ENCODE measurements at places on chromosomes 6 and 20.

- DNase-seq = no peak
These were observed 33.3 kb downstream of the GABRR2 start for GRCh38 chr6:89281779-89282246.

DNA sequence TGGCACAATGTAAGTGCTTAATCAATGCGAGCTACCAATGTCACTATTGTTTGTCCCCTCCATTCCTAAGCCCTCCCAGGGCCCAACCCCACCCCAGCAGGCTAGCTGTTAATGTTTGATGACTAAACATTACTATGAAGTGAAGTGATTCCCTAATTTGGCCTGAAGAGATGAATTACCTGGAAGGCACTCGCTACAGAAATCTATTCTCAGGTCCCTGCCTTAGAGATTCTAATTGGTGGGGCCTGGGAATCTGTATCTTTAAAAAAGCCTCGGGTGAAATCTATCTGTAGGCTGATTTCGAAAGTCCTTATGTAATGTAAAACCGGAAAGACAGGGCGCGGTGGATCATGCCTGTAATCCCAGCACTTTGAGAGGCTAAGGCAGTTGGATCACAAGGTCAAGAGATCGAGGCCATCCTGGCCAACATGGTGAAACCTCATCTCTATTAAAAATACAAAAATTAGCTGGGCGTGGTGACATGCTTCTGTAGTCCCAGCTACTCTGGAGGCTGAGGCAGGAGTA lies 16.9 kb upstream of the SNAI1 start:
- no peak for DNase-seq

DNA sequence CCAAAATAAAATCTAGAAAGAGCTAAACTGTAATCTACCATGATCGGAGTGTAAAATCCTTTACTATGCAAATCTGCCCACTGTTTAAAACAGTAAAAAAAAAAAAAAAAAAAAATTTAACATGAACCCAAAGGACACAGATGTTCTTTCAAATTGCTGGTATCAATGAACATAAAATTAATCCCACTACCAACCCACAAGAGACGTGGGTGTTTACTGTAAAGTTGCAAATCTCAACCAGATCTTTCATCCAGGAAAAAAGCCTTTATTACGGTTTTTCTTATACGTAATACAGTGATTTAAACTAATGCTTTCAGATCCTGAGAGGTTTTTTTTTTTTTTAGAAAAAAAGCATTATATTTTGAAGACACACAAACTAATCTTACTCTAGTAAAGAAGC lies 2.5 kb downstream of the CDK19 start:
- no peak for DNase-seq

DNA sequence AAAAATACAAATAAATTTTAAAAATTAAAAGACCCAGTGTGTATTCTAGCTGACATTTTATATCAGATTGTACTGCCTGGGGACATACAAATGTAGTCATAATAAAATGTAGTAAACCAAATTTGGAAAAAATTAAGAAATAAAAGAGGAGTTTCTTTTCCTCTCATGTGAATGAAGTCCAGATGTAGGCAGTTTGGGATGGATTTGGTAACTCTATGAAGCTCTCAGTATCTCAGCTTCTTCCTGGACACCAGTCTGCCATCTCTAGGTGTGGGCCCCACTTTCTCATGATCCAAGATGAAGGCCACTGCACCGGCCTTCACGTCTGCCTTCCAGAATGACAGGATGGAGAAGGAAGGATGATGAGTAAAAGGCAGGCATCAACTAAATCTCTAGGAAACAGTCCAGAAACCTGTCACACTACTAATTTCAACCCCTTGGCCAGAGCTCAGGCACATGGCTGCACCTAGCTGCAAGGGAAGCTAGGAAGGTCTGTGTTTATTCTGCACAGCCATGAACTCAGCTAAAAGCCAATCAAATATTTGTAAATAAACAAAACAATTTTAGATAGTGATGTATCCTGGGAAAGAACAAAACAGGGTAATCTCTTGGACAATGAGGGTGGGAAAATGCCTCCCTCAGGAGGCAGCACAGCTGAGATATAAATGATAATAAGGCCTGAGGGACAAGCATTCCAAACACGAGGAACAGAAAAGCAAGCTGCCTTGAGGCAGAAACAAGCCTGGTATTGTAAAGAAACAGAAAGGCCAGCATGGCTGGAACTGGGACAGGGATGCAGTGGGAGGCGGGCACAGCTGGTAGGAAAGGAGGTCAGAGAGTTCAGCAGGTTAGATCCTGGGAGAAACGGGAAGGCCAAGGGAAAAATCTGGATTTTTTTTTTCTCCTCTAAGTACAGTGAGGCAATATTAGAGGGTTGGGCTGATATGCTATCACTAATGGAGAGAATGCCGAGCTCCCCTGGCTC lies 88.5 kb upstream of the PTPN1 start:
- no peak for DNase-seq

DNA sequence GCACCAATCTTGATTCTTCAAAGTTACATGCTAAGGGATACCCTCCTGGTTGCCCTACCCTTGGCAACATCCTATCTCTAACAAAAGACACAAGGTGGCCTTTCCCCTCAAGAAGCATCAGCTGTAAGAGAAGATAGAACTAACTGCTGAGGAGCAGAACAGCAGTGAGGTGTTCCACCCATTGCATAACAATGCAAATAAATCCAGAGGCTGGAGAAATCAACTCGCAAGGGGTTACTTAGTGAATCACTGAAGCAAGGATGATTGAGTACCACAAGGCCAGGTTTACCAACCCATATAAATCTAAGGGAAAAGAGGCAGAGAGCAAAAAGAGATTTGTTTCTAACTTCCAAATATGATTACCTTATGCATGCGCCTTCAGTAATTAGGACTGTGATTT lies 36.7 kb downstream of the F13A1 start:
- no peak for DNase-seq

DNA sequence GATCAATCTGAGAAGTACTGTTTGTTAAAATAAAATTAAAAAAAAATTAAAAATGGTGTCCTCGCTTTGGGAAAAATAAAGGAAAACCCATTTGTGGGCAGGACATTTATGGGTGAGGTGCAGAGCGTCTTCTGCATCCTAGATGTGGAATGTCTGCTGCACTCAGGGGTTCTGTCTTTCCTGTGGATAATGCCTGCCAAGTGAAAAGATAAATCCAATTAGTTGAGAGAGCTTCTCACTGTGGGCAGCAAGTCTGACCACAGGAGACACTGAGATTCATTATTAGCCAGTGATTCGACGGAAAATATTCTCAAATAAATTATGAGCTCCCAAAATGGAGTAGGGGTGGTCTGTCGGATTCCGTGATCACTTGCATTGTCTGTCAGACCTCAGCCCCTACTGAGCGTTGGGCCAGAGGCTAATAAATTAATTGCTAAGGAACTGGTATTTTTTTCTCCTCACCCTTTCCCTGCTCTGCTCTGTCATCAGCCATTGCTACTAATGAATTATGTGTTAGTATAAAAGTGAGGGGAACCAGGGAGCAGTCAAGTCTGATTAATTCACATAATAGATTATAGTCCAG lies 10.0 kb downstream of the GMPR start:
- DNase-seq = no peak

DNA sequence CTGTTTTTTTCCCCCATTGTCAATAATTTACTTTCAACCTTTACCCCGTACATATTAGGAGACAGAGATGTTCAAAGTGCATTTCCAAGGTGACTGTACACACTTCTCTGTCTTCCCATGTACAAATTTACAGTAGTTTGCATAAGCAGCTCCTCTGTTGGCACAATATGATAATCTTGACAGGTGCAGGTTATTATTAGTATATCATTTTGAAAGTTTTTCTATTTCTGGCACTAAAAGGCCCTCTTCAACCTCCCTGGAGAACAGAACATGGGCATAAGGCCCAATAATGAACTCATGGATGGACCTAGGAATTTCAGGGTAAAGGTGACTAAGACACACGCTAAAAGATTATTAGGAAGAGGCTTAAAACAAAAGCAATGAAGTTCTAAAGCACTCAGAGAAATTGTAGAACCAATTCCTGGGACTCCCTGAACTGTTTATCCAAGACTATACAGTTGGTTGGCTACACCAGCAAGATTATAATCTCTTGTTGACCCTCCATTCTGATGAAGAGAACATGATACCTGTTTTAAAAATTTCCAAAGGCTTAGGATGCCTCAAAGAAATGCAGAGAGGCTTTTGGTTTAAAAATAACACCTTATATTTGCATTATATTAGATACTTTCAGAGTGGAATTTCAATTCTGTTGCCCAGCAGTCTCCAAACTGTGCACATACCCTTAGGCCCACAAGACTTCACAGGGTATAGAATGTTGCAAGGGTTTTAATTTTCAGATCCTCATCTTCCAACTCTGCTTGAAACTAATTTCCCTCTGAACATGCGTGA lies 1.1 kb downstream of the AIG1 start:
- DNase-seq = no peak

- no peak for DNase-seq
These were observed 47.7 kb upstream of the FNDC1 start for GRCh38 chr6:159121486-159121885.

DNA sequence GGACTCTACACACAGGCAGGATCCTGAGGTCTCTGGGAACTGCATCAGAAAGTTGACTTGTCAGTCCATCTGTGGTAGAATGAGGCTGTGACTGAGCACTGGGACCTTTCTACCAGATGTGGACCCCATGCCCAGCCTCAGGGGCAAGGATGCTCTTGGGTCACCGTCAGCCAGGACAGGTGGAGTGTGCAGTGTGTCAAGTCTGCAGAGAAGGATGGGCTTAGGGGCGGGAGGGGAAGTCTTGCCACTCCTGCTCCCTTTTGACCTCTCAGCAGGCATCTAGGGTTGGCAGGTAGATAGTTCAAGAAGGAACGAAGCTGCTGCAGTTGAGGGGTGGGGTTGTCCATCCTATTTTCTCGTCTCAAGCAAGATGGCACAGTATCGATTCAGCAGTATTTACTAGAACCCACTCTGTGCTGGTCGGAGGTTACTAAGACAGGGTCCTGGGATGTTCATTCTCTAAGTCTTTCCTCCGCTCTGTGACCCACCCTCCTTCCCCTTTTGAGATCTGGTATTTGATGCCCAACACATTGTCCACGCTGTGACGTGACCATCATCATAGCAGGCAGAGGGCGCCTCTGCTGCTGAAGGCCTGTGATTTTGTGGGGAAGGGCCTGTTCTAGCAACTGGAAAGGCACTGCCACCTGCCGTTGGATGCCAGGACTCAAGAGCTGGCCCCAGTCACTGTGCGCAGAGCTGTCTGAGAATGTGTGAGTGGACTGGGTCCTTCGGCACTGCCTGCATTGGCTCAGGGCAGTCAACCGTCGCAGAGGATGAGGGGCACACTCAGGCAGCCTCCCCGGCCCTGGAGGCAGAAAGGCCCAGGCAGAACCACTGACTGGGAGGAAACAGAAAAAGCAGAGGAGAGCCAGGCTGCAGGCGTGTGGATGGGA lies 23.2 kb downstream of the RBCK1 start:
- peak; percentile 66 for DNase-seq

GRCh38 chr6:46366190-46366900 lies 124.9 kb downstream of the RCAN2 start:
- no peak for DNase-seq

DNA sequence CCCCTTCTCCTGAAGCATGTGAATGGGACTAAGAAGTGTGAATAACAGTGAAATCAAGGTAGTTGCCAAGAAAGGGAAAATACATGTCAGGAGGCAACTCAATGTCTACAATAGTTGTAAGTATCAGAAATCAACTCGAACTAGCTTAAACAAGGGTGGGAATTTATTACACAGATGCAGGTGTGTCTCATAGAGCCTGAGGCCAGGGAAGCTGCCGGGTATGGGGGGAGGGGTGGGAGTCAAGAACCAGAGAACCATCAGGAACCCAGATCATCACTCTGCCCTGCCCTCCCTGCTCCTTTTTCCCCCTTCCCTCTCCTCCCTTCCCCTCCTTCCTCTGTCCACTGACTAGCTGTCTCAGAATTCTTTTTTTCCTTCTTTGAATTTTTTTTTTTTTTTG lies 34.9 kb upstream of the BMP6 start:
- DNase-seq = no peak

DNA sequence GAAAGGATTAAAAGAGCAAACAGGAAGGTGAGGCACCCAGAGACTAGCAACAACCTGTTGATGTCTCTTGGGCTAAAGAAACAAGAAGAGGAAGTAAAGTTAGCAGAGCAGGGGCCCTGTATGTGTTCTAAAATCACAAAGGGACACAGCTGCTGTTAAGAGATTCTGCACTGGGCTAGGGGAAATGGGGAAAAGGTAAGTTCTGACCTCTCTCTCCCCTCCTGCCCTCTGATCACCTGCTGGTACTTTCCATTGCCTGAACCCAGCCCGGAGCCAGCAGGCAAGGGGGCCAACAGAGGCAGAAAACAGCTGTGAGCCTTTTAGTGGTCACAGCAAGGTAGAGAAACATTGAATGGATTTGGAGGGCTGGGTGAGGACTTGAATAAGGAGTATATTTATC lies 13.5 kb upstream of the CNR1 start:
- DNase-seq = no peak

GRCh38 chr6:136962661-136963060 lies 40.6 kb downstream of the SLC35D3 start:
- DNase-seq = no peak

- no peak for DNase-seq
These were observed 138.0 kb upstream of the TBX18 start for GRCh38 chr6:84902354-84902928.

DNA sequence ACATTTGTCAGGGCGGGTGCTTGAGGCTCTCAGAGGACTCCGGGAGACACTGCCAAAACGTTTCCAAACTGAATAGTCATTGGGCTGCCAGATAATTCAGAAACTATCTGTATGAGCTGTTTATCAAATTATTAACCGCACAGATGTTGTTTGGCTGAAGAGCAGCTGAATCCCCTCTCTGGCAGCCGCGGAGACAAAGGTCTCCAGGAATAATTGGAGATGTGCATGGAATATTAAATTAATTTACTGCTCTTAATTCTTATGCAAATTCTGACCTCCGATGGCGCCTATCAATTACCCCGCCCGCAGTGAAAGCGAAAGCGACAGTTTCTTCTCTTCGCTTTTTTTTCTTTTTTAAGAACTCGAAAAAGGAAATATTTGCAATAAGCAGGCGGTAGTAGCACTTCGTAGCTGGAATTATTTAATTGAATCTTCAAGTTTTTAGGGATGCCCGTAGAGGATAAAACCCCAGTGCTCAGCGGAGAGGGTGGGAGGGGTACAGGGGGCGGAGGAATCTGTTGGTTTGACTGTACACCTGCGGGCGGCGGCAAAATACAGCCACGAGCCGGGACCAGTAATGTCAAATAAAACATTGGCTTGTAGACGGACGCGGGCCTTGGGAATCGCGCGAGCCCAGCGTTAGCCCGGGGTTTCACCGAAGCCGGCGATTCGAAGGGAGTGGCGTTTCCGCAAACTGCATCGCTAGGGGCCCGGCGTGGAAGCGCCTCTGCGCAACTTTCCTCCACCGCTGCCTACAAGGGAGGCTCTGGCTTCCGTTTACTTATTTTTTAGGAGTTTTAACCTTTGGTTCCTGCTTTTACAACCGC lies 6.2 kb downstream of the LINC00237 start:
- DNase-seq = no peak

DNA sequence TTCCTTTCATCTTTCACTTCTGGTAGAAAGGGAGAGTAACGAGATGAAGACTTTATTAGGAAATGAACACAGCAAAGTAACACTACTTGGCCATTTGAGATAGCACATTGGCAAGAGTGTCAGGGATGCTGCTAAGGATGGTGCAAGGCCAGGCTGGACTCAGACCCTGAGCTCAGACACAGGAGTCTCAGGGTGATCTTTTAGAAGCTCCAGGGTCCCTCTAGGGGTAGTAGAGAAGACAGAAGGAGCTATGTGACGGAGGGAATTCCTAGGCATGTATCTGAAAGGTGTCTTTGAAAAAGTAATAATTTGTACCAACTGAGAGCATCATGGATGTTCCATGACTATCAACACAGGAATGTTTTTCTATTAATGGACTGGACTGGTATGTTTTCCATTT lies 436.5 kb downstream of the DHX35 start:
- DNase-seq = no peak

GRCh38 chr20:8994045-8994444 lies 74.8 kb upstream of the PLCB4 start:
- no peak for DNase-seq

Data from breast epithelium (tissue), 4 donors.